DMS53 (cell line): ENCODE measurements at places on chromosomes 6 and 20.
A peak's percentile ranks its signal among the peaks of the same experiment; 100 is the strongest.

GRCh38 chr20:42360621-42361020, 742.4 kb upstream of the CHD6 start:
- no peak for DNase-seq

- peak; percentile 60 for DNase-seq
Measured at GRCh38 chr20:61120595-61121515, 131.2 kb upstream of the CDH4 start.

- DNase-seq, result peak; percentile 66
Measured at GRCh38 chr6:40714143-40714542, 127.0 kb upstream of the LRFN2 start.

DNA sequence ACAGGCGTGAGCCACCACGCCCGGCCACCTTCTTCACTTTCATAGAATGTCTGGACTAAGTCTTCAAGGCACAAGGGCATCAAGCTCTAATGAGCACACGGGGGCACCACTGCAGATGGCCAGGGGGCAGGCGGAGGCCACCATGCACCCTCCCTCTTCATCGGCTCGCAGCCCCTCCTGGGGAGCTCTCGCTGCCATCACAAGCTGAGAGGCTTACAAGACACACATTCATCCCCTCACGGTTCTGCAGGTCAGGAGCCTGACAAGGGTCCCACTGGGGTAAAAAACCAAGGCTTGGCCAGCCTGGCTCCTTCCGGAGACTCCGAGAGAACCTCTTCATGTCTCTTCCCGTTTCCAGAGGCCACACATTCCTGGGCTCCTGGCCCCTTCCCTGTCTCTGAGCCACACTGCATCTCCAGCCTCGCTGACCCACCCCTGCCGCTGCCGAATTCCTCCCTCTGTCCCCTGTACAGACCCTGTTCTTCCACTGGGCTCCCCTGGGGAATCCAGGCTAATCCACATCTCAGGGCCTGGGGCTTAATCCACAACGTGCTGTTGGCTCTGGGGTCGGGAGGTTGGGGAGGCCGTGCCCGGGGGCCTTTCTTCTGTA, 19.8 kb downstream of the DLL1 start:
- DNase-seq, result no peak

DNA sequence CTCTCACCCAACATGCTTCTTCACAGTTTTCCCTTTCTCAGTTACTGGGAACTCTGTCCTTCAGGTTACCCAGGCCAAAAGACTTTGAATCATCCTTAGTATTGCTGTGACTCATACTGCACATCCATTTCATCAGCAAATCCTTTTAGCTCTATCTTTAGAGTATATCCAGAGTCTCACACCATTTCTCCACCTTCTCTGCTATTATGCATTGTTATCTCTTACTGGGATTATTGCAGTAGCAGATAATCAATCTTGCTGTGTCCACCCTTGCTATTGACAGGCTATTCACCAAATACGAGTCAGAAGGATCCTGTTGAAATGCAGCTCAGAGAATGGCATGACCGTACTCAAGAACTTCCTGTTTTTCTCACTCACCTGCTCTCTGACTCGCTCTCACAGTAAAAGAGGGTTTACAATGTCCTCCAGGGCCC, 57.3 kb downstream of the BCKDHB start:
- peak; percentile 84 for DNase-seq
